ENCODE measurements at places on chromosomes 2 and 18.

DNA sequence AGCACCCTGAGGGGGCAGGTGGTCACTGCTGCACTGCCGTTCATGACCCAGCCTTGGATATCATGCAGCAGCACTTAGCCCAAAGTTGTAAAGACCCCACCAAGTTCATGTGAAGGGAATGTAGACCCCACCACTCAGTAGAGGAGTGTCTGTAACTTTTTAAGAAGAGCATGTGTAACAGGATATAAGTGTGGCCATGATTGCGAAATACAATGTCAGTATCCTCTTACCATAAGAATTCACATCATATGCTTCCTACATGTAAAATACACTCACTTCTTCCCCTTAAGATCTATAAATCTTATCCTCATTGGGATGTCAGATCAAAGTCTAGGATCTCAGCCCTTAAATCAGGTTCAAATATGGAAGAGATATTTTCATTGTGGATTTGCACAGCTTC, 276.9 kb downstream of the PTPRM start:
- DNase-seq, result no peak

DNA sequence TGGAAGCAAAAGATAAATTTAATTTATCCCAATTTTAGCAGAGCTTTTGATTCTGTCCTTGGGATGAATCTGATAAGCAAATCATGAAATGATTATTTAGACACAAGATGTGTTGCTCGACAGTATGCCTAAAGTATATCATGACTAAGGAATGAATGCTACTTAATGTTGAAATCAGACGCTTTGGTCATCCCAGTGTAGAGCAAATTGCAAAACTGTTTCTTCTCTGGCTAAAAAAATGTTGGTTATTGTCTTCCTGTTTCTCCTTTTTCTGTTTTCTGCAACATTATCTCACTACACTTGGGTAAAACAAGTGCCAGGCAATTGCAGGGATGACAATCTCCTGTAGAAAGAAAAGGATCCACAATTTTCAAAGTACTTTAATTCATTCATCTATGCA, 66.4 kb downstream of the BABAM2 start:
- DNase-seq, result no peak

GRCh38 chr18:415617-416612, 84.6 kb downstream of the COLEC12 start:
- DNase-seq, result no peak

- DNase-seq, result no peak
Measured at GRCh38 chr2:86383844-86384243, 46.4 kb upstream of the REEP1 start.

DNA sequence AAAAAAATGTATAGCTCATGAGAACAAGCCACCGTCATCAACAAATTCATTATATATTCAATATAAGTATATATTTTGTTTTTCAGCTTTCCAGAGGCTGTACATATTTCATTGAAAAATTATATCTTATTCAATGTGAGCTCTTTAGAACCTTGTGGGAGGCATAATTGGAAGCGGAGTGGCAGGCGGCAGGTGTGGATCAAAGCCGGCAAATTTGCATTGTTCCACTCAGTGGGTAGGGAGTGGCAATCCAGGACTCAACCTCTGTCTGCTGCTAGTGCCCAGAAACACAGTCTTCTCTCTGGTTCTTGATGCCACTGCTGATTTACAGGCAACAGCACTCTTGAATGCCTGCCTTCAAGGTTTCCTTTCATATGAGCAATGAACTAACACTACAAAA, 46.9 kb downstream of the GCA start:
- no peak for DNase-seq

GRCh38 chr18:28457784-28458183, 280.9 kb upstream of the CDH2 start:
- no peak for DNase-seq

DNA sequence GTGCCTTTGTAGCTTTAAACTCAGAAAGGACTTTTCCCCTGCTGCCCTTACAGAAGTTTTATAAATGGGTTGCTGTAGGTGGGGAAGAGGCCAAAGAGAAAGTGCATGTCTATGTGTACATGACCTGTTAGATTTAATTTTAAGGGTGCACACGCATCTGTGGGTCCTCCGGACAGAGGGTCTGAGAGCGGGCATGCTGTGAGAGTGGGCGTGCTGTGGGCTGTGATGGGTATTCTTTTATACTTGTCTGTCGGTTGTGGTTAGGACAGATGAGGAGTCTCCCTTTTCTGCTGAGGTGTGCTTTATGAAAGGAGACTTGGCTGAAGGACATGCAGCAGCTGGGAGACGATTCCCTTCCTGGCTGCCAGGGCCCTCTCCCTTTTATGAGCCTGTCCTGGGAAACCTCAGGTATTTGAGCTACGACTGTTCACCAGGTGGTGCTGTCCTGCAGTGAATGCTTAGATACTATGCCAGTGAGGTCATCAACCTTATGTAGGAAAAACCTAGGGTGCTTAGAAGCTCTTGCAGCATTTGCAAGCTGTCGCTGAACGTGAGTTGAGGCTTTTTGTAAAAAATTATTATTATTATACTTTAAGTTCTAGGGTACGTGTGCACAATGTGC, 67.5 kb downstream of the TANC1 start:
- DNase-seq, result no peak

GRCh38 chr2:43838560-43839267, at the start of the genes ABCG5 and ABCG8:
Gene ABCG5 (minus strand): TSS chr2:43838839. CDS start chr2:43838679, 160 bp downstream.
Gene ABCG8 (plus strand): TSS chr2:43838971. CDS start chr2:43839054, 83 bp downstream.
- DNase-seq, result no peak

- DNase-seq, result no peak
Measured at GRCh38 chr2:47471429-47472116, 68.6 kb downstream of the MSH2 start.

- DNase-seq, result no peak
Measured at GRCh38 chr18:51321696-51322095, 124.2 kb upstream of the MEX3C start.

- DNase-seq, result no peak
Measured at GRCh38 chr2:240134466-240134865, 1.6 kb downstream of the COPS9 start.

DNA sequence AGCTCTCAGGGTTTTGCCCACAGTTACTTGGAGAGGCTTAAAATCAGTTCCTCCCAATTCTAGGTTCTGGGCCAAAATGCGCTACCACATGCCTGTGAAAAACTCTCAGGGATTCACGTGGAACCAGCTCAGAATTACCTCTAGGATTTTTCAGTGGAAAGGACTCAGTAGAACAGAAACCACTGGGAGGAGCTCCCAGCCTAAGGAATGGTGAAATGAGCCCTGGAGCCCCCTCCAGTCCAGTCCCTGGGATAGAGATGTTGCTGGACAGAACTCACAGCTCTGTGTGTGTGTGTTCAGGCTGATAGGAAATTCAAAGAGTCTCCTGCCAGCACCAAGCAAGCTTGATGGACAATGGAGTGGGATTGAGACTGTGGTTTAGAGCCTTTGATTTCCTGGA, 21.1 kb upstream of the SLC9A4 start:
- no peak for DNase-seq

GRCh38 chr2:10360850-10361588, 58.3 kb downstream of the HPCAL1 start:
- DNase-seq, result no peak

GRCh38 chr18:3595369-3596273, 145.6 kb downstream of the TGIF1 start:
- peak; percentile 67 for DNase-seq

DNA sequence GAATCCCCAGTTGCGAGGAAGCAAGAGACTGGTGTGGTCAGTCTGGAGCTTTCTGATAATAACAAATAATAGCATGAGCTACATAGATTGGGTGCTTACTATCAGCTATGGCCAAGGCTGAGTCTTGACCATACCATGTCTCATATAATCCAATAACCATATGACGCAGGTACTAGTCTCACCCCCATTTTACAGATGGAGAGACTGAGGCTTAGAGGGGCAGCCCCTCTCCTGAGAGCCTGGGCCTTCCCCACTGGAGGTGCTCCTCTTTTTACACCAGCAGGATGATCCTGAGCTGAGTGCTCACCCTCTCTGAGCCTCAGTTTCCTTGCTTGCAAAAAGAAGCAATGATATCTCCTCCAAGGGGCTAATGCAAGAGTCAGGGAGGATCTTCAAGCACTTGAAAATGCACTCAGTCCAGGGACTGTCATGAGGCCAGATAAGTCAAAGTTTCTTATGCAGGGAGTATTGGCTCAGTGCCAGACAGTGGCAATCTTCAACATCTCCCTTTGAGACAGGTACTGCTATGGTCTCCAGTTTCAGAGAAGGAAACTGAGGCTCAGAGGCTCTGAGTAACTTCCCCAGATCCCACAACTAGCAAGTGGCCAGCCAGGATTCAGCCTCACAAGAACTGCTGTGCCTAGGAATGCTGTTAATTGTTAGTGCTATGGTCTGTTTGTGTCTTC, 149.7 kb downstream of the TFCP2L1 start:
- DNase-seq, result no peak

DNA sequence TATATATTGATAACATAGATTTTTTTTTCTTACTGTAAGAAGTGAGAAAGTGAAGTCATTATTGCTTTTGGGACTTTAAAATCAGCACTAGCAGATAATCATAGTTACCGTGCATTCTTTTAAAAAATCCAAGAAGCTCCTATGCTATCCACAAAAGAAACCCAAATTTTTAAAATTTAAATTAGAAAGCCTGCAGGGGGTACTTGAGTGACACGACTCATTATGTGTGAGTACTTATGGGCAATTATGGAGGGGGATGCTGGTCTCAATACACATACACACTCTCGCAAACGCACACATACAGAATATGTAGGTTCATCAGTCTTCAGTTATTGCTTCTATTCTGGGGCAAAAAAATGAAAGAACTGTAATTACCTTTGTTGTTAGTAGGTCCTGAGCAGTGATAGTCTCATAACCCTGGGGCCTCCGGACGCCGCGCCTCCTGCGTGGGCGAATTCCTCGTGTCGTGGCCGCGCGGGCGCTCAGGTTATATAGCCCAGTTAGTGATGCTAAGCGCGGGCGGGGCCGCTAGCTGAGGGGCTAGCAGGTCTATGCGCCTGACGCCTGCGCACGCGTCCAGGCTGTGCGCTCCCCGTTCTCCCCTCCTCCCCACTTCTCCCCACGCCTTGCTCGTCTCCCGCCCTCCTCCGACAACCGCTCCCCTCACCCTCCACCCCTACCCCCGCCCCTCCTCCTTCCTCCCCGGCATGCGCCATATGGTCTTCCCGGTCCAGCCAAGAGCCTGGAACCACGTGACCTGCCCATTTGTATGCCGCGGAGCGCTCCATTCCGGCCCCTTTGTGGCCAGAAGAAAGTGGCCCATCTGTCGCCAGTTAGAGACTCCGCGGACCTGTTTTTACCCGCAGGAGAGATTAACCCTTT, at the start of gene NEUROD1:
TSS of gene NEUROD1 (minus strand) at position 463 of the 882 bp plus-strand sequence. CDS start 1,657 bp downstream, outside the sequence.
- no peak for DNase-seq

Data from skin of body (tissue), 3 donors.